ENCODE measurements at places on chromosomes 13 and 19.

DNA sequence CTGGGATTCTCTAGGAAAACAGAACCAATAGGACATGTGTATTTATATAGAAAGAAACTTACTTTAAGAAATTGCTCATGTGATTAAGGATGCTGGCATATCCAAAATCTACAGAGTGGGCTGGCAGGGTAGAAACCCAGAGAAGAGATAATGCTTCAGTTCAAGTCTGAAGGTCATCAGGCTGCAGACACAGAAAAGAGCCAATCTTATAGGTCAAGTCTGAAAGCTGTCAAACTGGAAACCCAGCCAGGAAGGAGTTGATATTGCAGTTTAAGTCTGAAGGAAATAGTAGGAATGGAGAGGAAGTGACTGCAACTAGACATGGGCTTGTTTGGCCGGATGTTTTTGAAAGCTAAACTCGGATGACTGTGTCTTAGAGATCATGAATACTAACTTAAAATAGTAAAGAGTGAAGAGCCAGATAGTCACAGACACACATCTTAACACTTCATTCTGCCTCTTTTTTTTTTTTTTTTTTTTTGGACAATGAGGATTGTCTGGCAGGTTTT is 125.3 kb upstream of the GPC6 start:
- no peak for DNase-seq

GRCh38 chr13:28761586-28761985 is 42.8 kb upstream of the SLC46A3 start:
- no peak for DNase-seq

GRCh38 chr13:27496006-27496405 is 45.6 kb upstream of the MTIF3 start:
- DNase-seq = no peak

DNA sequence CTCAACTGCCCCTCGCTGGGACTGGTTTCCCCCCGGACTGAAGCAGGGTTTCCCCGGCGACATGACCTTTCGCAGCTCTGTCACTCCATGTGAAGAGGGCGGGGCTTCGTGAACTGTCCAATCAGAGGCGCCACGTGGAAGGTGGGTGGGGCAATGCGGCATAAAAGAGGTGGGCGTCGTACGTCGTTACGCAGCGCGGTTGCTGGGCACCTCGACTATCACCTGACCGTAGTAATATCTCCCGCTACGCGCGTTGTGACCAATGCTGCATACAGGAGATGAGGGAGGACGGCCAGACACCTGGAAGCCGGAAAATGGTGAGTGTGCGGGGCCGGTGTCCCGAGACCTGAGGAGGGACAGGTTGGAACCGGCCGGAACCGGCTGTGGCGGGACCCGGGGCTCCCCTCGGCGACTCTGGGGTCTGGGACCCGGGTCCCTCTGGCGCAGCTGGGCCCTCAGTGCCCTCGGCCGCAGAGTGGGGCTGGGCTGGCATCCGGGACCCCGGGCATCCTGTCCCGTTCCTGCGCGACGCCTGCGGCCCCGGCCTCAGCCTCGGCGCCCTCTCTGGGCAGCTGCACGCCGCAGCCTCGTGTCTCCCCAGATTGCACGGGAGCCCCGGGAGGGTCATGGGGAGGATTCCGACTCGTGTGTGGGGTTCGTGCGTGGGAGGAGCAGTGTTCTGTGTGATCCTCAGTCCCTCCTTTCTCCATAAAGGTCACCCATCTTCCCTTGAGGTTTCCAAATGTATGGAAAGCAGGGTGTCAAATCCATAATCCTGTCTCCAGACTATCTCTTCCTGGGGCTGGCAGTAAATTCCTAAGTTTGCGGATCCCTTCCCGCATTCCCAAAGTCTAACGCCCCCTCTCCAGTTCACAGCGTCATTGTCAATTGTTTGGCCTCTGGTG is 32.2 kb downstream of the ZNF136 start:
- DNase-seq = peak; percentile 50

DNA sequence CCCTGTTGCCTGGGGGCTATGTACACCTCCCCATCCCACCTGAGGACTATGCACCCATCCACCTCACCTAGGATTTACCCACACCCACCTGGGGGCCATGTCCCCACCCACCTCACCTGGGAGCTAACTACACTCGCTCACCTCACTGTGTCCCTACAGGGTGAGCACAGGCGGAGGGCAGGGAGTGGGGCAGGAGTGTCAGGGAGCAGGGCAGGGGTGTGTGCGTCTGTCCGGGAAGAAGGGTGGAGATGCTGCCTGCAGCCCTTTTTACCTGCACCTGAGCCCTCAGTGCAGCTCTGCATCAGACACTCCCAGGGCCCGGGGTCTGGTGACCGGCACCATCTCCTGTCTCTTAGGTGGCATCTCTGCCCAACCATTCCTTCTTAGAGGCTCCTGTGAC is 10.6 kb upstream of the CPAMD8 start:
- DNase-seq = no peak

GRCh38 chr19:2716275-2716650 is 4.9 kb downstream of the DIRAS1 start:
- no peak for DNase-seq

DNA sequence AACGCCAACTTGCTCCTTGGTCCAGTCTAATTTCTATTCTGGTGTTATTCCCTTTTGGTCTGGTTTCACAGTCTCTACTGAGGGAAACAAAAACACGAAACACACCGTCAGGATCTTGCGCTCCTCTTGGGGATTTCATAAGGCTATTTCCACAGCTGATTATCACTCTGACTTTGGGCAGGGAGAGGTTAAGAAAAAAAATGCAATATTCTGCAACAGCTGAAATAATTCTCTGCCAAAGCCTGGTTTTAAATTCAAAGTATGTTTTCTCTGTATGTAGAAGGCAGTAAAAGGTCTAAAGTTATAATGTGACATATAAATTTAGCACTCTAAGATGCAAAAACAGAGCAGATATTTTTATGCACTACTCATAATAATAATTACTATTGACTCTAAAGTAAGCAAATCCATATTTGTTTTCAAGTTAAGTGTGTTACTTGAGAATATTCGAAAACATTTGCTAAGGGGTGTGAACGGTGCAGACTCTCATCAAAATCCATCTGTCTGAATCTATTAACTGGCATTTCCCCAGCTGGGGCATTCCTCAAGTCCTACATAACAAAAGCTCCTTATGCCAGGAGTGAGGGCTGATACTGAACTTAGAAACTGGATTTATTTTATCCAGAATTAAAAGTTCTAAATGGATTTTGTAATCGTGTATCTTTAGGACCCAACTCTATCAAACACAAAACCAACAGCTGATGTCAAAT is 38.4 kb upstream of the STARD13 start:
- DNase-seq = no peak

DNA sequence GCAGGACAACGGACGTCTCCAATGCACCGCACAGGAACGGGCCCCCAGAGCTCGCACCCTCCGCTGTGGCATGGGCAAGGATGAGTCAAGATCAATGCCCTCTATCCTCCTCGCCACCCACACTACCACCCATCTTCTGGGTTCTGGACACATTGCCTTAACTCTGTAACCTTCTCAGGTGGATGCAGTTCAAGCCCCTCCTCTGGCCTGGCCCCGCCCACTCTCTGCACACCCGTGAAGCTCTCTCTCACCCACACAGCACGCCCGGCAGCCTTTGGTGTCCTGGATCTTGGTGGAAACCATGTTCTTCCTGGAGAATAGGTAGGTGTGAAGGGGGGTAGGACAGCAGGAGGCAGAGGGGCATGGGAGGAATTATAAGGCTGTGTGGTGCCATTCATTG is 20.7 kb downstream of the MAP4K1 start:
- no peak for DNase-seq

DNA sequence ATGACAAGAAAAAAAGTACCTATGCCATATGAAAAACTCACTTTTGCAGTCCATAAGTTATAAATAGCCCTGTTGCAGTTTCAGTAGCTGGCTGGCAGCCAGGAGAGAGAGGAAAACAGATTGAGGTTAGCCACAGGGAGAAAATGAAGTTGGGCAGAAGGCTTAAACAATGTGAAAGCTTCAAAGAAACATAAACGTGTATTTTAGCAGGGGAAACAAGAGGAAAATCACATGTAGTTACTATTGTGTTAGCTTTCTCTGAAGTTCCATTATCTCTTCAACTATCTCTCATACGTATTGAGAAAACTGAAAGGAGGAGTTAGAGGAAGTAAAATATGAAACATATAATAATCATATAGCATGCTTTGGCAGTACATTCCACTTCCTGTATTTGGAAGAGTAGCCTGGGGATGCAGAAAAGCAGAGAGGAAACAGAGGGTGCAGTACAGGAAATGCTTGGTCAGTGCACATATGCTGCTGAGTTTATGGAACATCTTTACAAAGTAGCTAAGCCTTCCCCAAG is 1551.1 kb downstream of the EFNB2 start:
- DNase-seq = no peak

DNA sequence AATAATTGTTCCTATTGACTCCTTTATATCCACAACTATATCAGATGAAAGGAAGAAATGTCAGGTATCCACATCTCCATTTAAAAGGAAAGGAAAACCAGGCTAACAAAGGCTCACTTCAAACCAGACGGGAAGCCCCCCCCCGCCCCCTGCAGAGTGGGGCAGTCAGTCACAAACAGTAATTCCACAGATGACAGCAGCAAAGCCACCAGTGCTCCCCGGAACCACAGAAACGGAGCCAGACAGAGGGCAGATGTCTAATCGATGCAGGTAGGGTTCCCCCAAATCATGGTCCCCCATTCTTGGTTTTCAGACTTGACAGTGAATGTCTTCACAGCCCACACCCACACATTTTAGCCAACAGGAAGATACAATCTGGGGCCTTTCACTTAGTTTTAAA is 100.8 kb downstream of the STK24 start:
- peak; percentile 42 for DNase-seq

DNA sequence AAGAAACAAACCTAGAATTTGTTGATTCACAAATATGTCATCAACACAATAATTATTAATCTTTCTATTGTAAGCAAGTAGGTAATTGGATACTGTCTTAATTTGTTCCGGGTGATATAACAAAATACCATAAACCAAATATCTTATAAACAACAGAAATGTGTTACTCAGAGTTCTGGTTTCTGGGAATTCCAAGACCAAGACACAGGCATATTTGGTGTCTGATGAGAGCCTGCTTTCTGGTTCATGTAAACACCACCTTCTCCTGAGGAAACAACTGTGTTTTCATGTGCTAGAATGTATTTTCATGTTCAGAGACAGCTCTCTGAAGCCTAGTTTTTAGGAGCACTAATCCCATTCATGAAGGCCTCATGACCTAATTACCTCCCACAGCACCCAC is 1819.5 kb downstream of the SLITRK5 start:
- DNase-seq = no peak

- no peak for DNase-seq
These were observed 2.5 kb downstream of the SSC5D start for GRCh38 chr19:55490478-55491432.

DNA sequence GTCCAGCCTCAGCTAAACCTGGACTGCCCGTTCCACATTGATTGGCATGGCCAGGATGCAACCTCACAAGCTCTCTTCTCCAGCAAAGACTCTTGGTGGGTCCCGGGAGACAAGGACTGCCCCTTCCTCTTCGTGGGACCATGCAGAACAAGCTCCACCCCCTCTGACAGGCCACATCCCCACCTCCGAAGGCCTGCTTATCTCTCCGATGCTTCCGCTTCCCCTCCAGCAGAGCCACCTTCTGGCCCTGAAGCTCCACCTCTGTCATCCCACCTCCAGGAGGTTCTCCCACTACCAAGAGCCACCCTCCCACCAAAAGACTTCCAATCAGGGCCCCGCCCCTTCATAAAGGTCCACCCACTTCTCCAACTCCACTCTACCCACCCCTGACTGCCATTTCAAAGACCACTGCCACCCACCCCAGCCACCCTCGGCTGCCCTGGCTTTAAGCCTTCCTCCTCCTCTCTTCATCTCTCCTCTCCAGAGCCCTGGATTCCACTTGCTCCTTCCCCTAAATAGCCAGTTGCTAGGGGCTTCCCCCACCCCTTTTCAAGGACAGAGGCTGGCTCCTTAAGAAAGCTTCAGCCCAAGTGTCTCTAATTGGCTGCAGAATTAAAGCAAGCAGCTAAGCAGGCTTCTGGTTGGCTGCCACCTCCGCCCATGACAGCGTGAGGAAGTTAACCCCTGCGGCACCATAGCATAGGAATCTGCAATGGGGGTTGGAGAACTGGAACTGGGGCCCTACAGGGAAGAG is 9.9 kb downstream of the LRFN1 start:
- DNase-seq = no peak

DNA sequence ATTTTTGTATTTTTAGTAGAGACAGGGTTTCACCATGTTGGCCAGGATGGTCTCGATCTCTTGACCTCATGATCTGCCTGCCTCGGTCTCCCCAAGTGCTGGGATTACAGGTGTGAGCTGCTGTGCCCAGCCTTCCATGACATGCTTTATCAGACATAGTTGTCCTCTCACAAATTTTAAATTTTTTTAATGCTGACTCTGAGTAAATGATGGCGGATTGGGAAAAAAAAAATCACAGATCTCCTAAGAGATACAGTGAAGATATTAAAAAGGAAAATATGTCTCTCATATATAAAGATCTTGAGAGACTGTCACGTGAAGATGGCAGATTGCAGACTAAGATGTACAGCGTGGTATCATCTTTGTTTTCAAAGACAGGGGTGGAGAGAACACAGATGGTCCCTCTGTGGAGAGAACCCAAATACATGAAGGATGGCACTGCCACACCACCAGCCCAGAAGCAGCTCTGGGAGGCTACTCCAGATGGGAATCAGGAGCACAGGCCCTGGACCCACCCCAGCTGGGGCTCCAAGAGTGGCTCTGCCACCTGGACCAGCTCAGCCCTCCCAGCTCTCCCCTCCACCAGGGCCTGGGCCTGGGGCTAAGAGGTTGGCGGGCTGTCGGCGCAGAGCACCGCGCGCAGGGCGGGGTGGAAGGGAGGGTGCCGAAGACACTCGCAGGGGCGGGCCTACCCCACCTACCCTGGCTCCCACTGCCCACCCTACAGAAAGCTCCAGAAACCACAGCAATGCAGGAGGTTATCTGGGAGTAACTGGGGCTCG is 20.0 kb upstream of the CCNP start:
- DNase-seq = no peak

DNA sequence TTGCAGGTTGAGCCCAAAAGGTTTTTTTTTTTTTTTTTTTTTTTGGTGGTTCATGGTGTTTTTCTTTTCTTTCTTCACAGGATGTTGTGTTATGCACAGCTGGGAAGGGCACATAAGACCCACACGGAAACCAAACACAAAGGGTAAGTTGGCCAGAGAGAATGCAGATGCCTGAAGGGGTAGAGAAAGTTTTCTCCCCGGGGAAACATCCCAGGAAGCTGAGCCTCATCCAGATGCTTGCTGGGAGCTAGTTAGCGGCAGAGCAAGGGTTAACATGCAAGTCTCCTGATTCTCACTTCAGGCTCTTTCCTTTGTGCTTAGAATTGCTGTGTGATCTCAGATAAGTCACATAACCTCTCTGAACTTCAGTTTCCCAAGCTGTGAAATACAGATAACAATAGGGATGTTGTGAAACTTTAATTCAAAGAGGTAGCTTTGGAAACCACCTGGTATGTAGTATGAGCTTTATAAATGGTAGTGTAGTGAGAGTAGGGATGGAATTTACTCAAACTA is 3.1 kb downstream of the ADGRE1 start:
- DNase-seq = no peak
